ENCODE measurements at places on chromosomes 1 and 21.

GRCh38 chr1:111758373-111758772, 2.7 kb downstream of the DDX20 start:
- no peak for DNase-seq

DNA sequence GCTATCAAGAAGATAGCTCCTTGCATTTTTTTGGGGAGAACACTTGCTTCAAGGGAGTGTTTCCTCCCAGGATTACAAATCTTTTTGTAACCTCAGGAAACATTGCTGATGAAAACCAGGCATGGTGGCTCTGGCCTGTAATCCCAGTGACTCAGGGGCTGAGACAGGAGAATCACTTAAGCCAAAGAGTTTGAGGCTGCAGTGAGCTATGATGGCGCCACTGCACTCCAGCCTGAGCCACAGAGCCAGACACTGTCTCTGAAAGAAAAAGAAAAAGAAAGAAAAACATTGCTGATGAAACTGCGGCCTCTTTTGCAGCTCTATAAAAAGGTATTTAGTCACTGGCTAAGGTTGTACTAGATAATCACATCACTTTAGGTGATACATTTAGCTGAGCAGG, 7.3 kb downstream of the RNU1-2 start:
- no peak for DNase-seq

GRCh38 chr21:44926331-44927101, 5.8 kb upstream of the ITGB2 start:
- DNase-seq: no peak

GRCh38 chr1:153232553-153232952, 15.2 kb downstream of the PRR9 start:
- no peak for DNase-seq

- no peak for DNase-seq
These were observed 85.9 kb upstream of the WARS2 start for GRCh38 chr1:119226321-119226720.

DNA sequence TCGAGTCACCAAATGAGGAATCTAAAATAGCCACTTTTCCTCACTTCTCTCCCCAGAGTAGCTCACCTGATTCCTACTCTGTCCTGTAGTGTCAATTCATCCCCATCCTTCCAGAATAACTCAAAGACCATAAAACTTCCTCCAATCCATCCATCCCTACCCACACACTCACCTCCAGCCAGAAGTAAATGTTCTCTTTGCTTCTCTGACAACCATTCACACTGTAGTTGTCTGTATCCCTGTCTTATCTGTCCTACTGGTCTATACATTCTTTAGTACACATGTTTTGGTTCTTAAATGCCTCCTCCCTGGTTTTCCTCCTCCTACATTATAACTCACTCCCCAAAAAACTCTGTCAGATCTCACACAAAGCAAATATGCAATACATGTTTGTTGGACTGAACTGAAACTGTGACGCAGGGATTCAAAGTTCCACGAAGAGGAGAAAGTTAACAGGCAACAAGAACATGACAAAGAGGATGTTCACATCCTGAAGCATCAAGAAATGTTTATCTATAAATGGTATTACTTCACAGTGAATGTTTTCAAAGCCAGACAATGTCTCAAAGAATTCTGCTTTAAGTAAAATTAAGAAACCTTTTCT, 11.0 kb downstream of the TP53BP2 start:
- DNase-seq: no peak

GRCh38 chr1:110085671-110086070, 15.2 kb upstream of the ALX3 start:
- DNase-seq: no peak

DNA sequence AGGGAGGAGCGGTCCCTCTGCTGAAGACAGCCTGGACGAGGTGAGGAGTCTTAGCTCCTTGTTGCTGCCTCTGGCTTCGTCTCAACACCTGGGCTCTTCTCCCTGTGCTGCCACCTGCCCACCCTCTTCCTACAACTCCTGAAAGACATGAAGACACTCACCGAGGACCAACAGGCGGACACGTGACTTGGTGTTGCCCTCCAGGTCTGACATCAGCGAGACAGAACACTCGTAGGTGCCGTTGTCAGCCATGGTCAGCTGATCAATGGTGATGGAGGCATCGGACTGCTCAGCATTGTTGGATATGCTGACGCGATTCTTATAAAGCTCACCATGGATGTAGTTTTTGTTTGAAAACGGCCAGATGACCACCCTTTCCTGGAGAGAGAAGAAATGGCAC, 21.4 kb downstream of the GPA33 start:
- no peak for DNase-seq

- DNase-seq: no peak
These were observed 25.6 kb downstream of the CRCT1 start for GRCh38 chr1:152539901-152540300.

DNA sequence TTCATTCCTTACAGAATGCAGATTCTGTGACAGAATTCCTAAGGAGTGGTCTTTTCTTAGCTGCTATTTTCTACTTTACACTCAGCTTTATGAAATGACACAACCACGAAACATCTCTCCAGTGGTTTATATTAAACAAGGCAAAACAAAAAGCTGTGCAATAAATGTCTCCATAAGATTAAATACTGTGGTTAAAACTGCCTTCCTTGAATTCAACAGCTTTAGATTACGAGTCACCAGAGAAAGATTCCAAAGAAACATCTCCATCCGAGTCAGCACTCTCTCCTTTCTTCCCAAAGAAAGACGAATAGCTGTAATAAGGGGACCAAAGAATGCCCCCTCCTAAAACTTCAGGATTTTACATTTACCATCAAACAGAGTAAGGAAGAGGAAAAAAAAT, 4.6 kb upstream of the C1orf87 start:
- DNase-seq: no peak

GRCh38 chr1:10824821-10825540, 28.5 kb upstream of the CASZ1 start:
- DNase-seq: no peak

- DNase-seq: no peak
These were observed 754 bp upstream of the LSS start for GRCh38 chr21:46229133-46229922.

GRCh38 chr1:94296018-94296417, 58.6 kb upstream of the ARHGAP29 start:
- DNase-seq: no peak

GRCh38 chr1:106798991-106799390, 257.5 kb upstream of the PRMT6 start:
- no peak for DNase-seq

- no peak for DNase-seq
These were observed 25.0 kb upstream of the CHRM3 start for GRCh38 chr1:239361403-239361802.

DNA sequence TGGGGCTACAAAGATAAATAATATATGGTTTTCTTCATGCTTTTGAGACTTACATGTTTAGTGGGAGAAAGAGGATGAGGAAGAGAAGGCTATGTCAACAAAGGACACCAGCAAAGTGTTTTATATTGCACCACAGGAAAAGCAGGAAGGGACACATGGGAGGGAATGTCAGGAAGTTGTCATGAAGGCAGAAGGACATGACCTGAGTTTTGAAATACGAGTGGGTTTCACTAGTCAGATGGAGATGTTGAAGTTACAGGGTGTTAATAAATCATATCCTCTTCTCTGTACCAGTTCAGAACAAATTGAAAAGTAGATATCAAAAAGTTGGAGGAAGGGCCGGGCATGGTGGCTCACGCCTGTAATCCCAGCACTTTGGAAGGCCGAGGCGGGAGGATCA, 18.2 kb upstream of the AGO1 start:
- DNase-seq: no peak

- DNase-seq: no peak
These were observed 191.8 kb upstream of the SAMSN1 start for GRCh38 chr21:14737922-14738321.

DNA sequence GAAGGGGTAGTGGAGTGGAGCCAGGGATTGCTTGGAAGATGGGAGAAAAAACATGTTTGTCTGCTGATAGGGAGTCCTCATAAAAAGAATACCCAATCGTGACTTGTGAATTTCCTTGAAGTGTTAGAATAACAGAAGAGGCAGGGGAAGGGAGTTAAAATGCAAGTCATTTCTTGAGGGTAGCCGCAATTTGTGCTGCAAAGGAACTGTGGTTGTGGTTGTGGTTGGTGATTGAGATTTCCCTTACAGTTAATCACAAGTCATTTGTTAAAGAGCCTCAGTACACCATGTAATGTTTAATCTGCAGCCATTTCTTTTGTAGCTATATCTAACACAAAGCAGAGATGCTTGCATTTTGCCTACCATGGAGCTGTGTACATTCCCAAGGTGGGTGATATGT, 38.5 kb upstream of the EGLN1 start:
- no peak for DNase-seq

DNA sequence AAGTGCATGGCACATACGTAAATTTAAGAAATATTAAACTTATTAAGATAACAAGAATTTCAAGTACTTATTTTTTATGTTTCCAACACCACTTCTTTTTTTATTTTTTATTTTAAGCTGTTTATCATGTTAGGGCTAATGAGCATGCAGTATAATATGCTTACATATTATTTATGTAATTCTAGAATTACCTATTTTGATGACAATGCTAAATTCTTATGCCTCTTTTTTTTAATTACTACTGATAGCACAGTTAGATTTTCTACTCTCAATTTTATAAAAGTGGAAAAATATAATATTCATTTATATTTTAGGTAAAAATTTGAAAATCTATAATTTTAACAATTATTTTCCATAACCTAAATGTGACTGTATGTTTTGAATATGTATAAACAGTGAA, 713.0 kb downstream of the MRPL39 start:
- no peak for DNase-seq

- no peak for DNase-seq
These were observed 102.5 kb upstream of the TARDBP start for GRCh38 chr1:10909697-10910680.

DNA sequence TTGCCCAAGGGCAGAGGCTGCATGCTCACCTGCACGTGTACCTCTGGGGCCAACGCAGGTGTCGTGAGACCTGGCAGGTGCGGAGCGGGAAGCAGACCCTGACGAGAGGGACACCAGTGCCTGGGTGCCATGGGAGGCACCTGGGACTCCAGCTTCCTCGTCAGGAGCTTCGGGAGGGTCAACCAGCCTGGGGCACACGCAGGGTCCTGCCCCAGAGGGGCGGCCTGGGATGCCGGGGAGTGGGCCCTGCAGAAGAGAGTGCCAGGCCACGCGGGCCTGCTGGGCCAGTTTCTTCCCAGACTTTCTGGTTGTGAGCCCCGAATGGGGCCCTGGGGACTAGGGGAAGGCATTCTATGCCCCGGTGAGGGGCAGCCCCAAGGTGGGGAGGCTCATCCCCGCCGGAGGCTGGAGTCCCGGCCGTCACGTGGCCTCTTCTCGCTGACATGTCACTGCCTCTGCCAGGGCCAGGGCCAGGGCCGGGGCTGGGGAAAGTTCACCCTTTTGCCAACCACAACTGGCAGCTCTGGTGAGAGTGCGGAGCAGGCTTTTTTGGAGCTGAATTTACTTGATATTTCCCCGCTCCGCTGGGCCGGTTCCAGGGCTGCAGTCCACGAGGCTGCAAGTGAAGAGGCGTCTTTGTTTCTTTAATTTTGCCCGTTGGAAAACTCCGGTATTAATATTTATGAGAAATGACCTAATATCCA, 38.5 kb upstream of the ACTRT2 start:
- peak; percentile 64 for DNase-seq

GRCh38 chr21:16570171-16570570, 840.4 kb downstream of the USP25 start:
- DNase-seq: no peak

- no peak for DNase-seq
These were observed at the start of gene ITLN2 for GRCh38 chr1:160954158-160955104. TSS of gene ITLN2 (minus strand) at chr1:160954809. CDS start at chr1:160954741, 68 bp downstream.

GRCh38 chr1:44345187-44345775, 9.8 kb downstream of the ERI3 start:
- no peak for DNase-seq

- DNase-seq: no peak
These were observed 80.3 kb downstream of the NENF start for GRCh38 chr1:212512816-212513559.

DNA sequence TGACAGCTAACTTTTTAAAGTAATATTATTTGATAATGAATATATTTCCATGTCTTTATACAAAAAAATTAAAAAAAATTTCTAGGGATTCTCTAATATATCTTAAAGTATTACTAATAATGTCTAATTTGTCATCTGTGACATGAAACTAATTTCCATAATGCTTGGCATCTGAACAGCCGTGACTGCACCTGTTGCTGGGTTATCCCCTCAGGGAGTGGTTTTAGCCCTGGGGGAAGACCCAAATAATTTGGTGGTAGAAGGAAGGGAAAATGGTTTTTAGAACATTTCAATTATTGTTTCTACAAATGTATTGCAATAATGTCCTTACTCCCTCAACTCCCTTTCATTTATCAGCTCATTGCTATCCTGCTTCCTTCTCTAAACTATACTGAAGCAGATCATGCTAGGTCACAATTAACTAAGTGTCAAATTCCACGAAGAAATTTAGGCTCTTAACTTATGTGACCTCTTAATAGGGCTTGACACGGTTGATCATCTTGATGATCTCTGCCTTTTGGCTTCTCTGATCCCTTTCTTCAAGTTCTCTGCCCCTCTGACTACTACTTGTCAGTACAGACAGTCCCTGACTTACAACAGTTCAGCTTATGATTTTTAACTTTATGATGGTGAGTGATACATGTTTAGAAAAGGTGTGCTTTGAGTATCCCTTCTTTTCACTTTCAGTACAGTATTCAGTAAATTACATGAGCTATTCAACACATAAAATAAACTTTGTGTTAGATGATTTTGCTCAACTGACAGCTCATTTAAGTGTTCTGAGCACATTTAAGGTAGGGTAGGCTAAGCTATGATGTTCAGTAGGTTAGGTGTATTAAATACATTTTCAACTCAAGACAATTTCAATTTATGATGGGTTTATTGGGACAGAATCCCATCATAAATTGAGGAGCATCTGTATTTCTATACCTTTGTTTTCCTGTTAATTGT, 26.4 kb upstream of the DPH5 start:
- no peak for DNase-seq

DNA sequence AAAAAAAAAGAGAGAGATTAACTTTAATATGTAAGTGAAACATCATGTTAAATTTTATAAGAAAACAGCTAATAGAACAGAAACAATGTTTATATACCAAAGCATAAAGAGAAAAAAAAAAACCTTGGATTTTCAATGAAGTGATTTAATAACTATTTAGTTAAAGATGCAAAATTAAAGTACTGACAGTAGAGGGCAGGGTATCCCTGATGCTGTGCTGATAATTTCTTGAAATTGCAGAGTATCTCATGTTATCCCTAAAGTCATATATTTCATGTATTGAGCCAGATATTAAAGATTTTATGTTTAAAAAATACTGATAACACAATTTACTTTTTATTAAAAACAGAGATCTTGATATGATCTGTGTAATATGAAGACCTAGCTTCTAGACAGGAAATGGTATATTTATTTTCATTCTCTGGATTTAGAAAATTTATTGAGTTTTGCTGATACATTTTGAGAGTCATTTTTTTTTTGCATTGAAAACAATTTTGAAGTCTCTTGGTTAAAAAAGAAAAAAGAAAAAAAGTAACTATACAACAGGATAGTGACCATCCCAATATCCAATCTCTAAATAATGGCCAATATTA, 273.2 kb downstream of the USP25 start:
- no peak for DNase-seq

DNA sequence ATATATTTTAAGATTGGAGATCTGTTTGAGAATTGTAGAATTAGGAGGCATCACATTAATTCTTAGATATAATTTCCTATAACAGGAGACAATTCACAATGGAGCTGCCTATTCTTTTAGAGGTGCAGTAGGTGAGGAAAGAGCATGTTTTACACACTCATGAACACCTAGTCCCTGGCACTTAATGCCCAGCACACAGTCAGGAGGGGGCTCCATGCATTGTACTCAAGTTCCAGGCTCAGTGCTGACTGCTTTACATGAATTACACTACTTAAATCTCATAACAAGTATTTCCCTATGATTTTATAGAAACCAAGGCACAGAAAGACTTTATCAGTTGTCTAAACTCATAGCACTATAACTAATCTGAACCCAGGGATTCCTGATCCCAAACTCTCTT, 360 bp upstream of the GBP3 start:
- no peak for DNase-seq
